ENCODE measurements at places on chromosomes 4 and X. TPM values are rescaled to one million over a fixed set of nuclear protein-coding genes. Genes with fewer than 3 reads are reported as not detected.

GRCh38 chr4:170008371-170008770, 17.8 kb downstream of the MFAP3L start:
- no peak for DNase-seq

- no peak for DNase-seq
These were observed 69.5 kb downstream of the DHX15 start for GRCh38 chr4:24514808-24515207.

GRCh38 chr4:16801356-16801755, 97.1 kb downstream of the LDB2 start:
- no peak for DNase-seq

DNA sequence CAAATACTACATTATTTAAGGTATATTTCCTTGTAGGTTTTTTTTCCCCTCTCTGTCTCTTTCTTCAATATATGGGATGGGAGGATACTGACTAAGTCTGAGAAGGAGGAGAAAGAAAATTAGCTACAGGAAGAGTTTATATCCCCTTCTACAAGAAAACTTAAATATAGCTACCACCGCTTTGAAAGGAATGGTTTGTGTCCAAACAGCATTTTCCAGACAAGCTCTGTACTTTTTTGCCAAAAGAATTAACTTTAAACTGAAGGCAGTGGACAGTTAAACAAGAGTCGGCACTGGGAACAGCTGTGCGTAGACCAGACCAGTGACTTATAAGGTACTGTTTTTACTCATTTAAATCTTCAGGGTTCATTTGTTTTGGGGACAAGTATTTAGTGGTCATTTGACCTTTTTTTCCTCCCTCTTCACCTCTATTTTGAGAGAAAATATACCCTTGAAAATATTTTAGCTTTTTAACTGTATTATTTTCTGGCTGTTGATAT, 303.7 kb downstream of the ARHGAP24 start:
- peak; percentile 57 for DNase-seq

DNA sequence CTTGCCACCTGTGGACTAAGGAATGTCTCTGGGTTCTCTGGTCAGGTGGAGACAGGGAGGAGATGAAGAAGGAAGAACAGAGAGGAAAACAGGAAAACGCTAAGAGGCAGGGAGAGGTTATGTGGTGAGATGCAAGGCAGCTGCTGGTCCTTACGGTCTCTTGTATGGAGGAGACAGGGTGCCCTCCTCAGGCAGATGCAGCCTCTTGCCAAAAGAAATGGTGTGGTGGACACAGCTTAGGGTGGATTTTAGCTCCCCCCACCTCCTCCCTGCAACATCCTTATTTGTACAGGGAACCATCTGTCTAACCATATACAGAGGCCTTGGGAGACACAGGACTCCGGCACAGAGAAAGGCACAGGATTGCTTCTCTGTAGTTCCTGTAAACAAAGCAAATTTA, 9.7 kb downstream of the OCIAD2 start:
- DNase-seq, result no peak

- DNase-seq, result no peak
These were observed 46.9 kb upstream of the SLC39A8 start for GRCh38 chr4:102392033-102392744.

DNA sequence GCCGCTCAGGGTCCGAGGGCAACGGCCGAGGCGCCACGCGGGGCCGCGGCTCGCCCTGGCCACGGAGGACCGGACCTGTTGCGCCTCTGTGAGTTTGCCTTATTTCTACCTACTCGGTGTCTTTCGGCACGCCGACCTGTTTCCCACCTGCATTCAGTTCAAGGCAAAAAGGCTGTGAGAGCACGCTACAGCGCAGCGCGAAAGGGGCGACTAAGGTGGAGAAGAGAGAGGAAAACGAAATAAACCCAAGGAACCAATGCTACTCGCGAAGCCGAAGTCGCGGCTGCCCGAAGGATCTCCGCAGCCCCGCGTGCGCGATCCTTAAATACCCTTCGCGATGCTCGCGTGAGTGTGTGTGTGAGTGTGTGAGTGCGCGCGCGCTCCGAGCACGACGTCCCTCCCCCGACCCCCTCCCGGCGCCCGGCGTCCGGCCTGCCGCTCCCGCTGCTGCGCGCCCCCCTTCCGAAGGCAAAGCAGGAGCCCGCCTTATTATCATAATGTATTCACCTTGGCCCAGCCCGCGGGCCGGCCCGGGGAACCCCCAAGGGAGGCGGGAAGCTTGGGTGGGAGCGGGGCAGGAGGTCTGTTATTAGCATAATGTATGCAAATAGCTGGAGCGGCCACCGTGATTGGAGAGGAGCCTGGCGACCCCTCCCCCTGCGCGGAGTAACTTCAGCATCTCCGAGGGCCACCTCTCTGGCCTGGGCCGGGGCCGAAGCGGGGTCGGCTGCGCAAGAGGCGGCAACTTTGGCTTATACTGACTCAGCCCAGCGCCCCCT, at the start of gene COL25A1:
Gene COL25A1, minus strand, starts transcription at position 298 of the 779 bp plus-strand sequence.
- DNase-seq, result peak; percentile 75

GRCh38 chrX:72394518-72395170, 88.9 kb upstream of the CITED1 start:
- no peak for DNase-seq

GYPA gene
- polyA plus RNA-seq, result 2.8 TPM

DUSP21 gene
- not detected for polyA plus RNA-seq

TEC gene
- 4.0 TPM for polyA plus RNA-seq

SPIN4 gene
- 21.0 TPM for polyA plus RNA-seq

Data from left renal cortex interstitium (tissue), 4 donors.